ENCODE measurements at places on chromosomes 4 and X. TPM values are rescaled to one million over a fixed set of nuclear protein-coding genes. Genes with fewer than 3 reads are reported as not detected.

- no peak for DNase-seq
Observed at GRCh38 chr4:113849771-113850170, 88.2 kb upstream of the CAMK2D start.

DNA sequence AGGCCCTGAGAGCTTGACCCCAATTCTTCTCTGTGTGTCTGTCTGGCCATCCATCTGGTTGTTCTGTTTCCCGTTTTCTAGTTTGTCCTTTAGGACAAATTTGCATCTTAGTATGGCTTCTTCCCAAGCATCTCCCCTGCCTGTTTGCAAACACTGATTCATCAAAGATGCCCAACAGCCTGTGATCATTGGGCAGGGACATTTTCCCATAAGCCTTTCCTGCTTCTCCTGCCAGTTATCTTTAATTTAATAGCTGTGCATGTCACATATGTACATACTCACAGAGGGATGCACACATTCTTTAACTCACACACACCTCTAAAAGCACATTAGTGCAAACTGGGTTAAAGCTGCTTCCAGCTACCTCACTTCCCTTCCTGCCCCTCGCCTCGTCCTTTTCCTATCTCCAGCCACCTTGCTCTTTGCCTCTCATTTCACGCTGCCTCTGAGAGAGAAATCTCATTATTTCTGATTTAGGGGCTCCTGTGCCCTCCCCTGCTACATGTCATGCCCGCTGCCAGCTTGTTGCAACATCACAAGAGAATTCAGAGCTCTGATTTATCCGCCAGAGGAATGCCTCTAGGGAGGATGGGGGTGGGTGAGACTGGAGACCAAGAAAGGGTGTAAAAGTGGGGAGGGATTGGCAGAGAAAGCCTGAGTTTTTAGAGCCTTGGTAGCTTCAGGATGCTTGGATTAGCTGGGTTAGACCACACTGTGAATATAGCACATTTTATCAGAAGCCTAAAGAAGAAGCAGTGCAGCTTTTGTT is 100.6 kb downstream of the NHS start:
- no peak for DNase-seq

GRCh38 chr4:74189331-74190043 is 31.6 kb downstream of the MTHFD2L start:
- DNase-seq = no peak

The LANCL3 gene
- total RNA-seq = 0.02 TPM

DNA sequence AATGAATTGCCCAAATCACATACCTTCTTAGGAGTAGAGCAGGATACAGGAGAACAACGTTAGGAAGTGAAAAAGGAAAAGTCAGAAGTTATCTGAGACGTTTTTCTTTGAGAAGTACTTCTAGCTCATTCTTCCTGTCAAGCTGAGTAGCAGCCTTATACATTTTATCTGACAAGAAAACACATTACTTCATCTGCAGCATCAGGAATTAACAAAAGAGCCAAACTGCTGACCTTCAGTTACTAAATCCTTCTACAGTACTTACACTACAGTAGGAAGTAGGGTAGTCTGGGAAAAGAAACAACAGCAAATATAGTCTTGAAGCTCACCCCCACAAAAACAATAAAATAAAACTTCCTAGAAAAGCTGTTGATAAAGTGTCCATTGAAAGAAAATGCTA is 57.0 kb downstream of the ATP11C start:
- no peak for DNase-seq

- DNase-seq = no peak
Observed at GRCh38 chr4:142420311-142421095, 425.6 kb downstream of the INPP4B start.

GRCh38 chrX:118373538-118373937 is 27.6 kb downstream of the WDR44 start:
- no peak for DNase-seq

GRCh38 chr4:146550161-146550560 is 28.4 kb upstream of the SLC10A7 start:
- no peak for DNase-seq

- no peak for DNase-seq
Observed at GRCh38 chr4:88059766-88060165, 52.3 kb downstream of the PKD2 start.

GRCh38 chrX:17553961-17554482 is 179.0 kb downstream of the NHS start:
- DNase-seq = no peak

GRCh38 chrX:134715930-134716619 is 57.8 kb upstream of the PLAC1 start:
- no peak for DNase-seq

- peak; percentile 7 for DNase-seq
Observed at GRCh38 chrX:24646745-24647182, 383 bp downstream of the PCYT1B start.

GRCh38 chr4:148445071-148445859 is 3.1 kb upstream of the NR3C2 start:
- DNase-seq = peak; percentile 71

DNA sequence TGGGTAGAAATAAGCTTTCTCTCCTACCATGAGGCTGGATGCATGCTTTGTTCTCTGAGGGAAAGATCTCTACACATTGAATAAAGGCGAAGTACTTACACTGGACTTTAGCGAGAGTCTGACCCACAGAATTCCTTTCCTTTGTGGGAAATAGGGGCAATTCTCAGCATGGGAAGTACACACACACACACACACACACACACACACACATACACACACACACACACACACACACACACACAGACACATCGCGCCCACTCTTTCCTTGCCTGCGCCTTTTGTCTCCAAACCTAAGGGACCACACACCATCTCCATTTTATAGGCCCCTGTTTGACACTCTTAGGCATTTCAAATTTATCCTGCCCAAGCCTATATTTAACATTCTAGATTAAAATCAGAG is 83.8 kb downstream of the LUZP4 start:
- no peak for DNase-seq

DNA sequence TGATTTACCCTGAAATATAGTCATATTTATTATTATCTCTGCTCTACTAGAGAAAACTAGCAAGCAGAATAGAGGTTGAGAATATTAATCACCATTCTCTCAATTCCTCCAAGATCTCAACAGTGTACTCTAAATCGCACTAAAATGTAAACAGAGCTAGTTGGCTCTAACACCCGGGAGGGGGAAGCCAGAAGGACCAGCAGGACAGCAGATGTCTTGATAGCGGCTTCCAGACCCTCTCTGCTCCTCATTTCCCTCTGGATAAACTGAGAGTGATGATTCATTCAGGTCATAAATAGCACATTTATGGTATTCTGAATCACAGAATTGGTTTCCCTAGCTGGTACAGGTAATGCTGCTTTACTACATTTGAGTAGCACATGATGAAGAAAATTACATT is 82.5 kb downstream of the TBC1D9 start:
- no peak for DNase-seq

The GC gene
- total RNA-seq = not detected

DNA sequence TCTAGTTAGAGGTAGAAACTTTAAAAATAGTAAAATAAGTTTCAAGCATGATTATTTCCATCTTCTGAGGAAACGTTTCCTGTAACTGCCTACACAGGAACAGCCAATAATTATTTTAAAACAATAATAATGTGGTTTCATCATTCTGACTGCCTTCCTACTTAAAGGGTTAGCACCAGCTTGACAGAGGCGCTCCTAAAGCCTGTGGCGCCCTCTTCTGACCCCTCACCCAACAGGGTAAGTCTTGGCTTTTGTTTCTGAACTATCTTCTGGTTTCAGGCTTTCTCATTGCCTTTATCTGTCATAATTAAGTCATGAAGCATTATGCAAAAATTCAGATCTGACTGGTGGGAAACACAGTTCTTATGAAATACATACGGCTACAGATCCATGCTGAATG is 96.7 kb downstream of the ITM2A start:
- peak; percentile 87 for DNase-seq

The AMER1 gene
- 2.5 TPM for total RNA-seq

DNA sequence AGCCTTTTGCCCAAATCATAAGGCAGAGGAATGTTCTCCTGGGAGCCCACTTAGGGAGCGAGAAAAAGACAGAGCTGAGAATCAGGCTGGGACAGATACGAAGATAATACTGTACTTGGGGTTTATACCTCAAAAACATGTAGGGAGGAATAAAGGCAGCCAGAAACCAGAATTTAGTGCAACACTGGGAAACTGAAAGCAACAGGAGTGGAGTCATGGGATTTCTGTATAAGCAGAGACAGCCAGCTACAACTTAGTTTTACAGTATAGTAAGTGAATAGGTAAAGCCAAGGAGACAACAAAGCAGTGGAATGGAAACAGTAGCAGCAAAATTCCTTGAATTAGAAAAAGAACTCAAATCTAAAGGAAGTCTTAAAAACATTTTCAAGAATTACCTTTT is 413.2 kb downstream of the FAT4 start:
- DNase-seq = no peak

The PAGE5 gene
- total RNA-seq = 0.88 TPM
